ENCODE measurements at places on chromosomes 6 and 20.

DNA sequence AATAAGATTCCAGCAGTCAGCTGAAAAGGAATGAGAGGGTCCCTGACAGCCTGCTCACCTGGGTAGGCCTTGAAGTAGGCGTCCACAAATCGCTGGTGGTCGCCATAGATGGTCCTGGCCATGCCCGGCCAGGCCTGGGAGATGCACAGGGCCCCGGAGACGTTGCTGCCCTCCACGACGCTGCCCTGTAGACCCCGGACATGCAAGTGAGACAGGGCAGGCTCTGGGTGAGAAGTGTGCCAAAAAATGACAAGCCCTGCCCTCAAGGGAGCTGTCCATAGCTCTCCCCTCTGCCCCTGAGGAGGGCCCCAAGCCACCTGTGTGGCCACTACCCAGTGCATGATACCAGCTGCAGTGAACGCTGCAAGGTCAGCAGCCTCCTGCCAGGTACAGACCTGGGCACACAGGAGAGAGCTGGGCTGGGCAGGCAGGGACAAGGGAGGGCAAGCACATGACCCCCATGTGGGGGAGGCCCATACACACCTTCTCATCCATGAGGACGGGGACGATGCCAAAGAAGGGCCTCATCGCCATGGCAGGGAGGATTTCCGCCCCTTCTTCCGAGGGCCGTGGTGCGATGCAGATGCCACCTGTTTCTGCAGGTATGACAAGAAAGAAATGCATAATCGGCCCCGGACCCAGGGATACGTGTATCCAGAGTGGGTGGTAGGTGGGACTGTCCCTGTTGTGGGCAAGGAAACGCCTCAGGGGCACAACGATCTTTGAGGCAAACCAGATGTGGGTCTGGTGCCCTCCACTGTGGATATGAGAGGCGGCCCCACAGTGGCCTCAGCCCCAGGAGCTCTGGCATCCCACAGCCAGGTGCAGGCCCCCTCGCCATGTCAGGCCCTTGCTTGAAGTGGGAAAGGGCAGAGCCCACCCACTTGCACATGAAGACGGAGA, 21.2 kb upstream of the APMAP start:
- DNase-seq, result no peak

- no peak for DNase-seq
Measured at GRCh38 chr20:20063941-20064702, 11.8 kb downstream of the CFAP61 start.

- DNase-seq, result no peak
Measured at GRCh38 chr20:60056407-60057122, 98.3 kb downstream of the CDH26 start.

GRCh38 chr20:621125-621756, 11.1 kb upstream of the TCF15 start:
- no peak for DNase-seq

GRCh38 chr6:118746825-118747174, 95.4 kb upstream of the CEP85L start:
- no peak for DNase-seq

DNA sequence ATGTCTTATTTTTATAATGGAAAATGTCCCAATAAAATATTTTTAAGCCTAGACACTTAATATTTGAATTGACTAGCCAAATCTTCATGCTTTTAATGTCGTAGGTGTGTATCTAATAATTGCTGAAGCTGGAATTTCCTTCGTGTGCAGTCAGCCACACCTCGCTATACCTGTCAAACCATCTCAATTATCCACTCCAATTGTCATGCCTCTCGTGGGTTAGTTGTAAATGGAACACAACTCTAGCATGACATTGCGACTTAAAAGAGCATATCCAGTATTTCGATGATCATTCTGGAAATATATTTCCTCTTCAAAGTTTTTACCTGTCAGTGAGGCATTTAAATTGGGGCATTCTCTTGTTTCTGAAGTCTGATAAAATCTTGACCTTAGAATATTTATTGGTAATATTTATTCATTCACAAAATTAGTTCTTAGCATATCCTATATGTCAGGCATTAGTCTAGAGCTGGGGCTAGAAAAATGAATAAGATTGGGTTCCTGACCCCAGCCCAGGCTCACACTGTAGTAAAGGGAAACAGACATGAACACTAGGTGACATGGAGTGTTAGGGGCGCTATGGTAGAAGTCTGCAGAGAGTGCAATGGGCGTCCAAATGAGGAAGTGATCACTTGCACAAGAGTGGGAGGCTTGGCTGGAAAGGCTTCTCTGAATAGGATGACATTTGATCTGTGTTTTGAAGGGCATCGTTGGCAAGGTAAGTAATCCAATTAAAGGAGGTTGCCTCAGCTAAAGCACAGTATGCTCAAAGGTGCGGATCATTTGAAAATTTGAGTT, 11.0 kb upstream of the CFAP206 start:
- DNase-seq, result no peak

DNA sequence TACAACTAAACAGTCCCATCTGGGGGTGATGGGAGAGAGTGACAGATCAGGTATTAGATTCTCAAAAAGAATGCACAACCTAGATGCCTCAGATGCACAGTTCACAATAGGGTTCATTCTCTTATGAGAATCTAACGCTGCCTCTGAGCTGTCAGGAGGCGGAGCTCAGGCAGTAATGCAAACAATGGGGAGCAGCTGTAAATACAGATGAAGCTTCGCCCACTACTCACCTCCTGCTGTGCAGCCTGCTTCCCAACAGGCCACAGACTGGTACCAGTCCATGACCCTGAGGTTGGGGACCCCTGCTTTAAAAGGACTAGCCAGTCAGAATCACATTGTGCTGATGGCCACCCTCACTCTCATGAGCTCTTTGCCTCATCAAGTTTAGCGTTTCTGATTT, 247.0 kb upstream of the KCNQ5 start:
- no peak for DNase-seq

GRCh38 chr20:48015141-48015910, 230.0 kb upstream of the SULF2 start:
- no peak for DNase-seq

- DNase-seq, result no peak
Measured at GRCh38 chr6:5855787-5856470, 150.8 kb downstream of the NRN1 start.

DNA sequence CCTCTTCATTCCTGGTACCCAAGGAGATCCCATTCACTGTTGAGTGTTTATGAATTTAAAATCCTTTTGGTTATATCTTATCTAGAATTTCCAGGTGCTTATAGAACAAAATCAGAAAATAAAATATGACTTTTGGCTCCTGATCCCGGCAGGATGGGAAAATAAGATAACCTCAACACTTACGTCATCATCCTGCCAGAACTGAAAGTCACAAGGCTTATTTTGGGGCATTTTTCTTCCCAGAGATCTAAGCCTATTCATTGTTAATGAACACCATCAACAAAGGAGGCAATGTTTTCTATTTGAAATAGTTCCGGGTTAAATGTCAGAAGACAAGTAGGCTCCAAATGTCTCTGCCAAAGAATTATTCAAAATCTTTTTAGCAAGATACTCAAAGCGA, 580.6 kb downstream of the TFAP2A start:
- DNase-seq, result no peak

- no peak for DNase-seq
Measured at GRCh38 chr6:89073840-89074239, 6.7 kb upstream of the PNRC1 start.

DNA sequence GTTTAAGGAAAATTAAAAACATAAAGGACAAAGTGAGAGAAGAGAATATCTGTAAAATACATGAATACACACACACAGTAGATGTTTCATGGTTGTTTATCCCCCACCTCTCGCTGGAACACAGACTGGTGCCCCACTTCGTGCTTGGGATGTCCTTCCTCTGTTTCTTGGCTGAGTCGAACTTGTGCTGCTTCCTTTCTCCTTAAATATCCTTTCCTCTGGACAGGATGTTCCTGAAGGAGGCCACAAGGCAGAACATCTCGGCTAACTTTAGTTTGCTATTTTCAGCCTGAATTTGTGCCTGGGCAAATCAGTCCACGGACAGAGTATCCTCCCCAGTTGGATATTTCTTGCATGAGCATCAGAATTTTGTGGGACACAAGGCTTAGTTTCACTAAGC, 54.7 kb upstream of the ZMYND8 start:
- no peak for DNase-seq

GRCh38 chr6:8085053-8085511, 17.3 kb downstream of the EEF1E1 start:
- DNase-seq, result no peak

- no peak for DNase-seq
Measured at GRCh38 chr6:79238919-79239318, 4.4 kb upstream of the HMGN3 start.

GRCh38 chr6:44192428-44193041, 24.2 kb upstream of the MYMX start:
- DNase-seq, result no peak

Data from stimulated activated CD4-positive, alpha-beta T cell treated with anti-CD3 and anti-CD28 coated beads, Interleukin-1b, Interleukin-23, amount 100 ng/mL, for 24 hours (primary cell).